Endothelial cell (in vitro differentiated cells): ENCODE measurements at places on chromosomes 6 and 20.

- no peak for DNase-seq
Measured at GRCh38 chr6:76481101-76481500, 408.6 kb upstream of the IMPG1 start.

- DNase-seq: no peak
Measured at GRCh38 chr20:34322267-34323105, 19.3 kb upstream of the AHCY start.

GRCh38 chr20:29689411-29690225 lies 1567.8 kb upstream of the DEFB115 start:
- DNase-seq: no peak

DNA sequence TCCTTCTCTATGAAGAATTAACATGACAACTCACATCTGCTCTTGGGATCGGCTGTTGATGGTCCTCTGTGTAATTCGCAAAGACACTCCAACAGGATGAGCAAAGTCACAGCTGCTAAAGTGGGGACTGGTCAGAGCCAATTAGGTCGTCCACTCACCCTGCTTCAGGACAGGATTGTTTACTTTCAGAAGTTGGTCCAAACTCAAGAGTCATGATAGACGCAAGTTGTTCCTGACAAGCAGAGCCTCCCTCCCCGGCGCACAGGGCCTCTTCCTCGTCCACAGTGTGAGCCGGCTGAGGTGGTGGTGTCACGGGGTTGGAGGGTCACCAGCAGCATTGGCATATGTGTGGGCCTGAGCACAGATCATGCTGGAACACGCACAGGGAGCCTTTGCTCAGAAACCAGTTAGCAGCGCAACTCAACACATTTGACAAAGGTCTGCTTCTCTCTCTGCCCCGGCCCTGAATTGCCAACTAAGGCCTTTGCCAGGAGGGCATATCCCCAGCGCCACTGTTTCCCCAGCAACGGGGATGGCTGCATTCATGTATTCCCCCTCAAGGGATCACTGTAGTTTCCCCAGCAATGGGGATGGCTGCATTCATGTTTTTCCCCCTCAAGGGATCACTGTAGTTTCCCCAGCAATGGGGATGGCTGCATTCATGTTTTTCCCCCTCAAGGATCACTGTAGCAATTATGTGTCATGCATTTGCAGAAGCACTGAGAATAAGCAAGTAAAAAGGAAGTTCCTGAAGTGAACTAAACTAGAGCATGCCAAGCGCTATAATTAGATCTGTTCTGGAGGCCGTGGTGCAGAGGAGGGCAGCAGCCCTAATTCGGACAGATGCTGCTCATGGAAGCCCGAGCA lies 111.7 kb downstream of the THBS2 start:
- DNase-seq: no peak

DNA sequence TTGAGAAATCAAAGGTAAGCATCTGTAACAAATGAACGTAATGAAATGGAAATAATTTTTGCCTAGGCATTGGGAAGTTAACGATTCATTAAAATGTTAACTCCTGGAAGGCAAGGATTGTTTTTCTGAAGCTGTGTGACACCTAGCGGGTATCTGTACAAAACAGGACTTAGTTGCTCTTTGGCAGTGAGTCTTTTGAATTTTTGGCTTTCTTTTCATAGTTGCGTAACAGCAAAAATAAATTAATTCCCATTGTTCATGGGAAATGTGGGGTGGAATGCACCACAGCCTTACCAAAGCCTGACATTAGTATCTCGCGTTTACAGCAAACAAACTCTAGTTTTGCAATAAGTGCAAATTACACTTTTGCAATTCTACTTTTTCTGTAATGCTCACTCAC lies 92.7 kb upstream of the DTNBP1 start:
- no peak for DNase-seq

- no peak for DNase-seq
Measured at GRCh38 chr6:8434727-8435092, 635 bp downstream of the SLC35B3 start.

DNA sequence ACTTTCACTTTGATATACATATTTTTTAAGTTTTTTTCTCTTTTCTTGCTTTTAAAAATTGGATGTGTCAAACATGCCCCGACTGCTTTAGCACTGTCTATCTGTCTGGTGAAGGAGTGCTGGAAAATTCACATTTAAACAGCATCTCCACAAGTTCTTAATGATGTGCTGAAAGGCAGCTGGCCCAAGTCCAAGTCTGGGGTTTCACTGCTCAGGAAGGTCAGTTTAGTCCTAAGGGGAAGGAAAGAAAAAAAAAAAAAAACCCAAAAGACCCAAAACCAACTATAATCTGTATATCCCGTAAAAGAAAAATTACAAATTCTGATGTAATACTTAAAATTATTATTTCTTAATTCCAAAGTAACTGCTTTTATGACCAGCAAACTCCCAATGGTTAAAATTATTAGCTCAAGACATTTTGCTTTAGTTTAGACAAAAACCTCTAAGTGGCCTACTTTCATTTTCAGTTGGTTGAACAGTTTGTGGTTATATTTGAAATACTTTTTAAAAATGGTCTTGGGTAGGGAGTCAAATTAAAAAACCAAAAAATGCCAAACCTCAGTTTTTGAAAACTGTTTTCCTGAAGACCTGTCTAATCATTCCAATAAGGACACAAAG lies 79.5 kb upstream of the PREP start:
- DNase-seq: no peak

GRCh38 chr6:160974304-160974771 lies 17.2 kb upstream of the MAP3K4 start:
- DNase-seq: no peak

GRCh38 chr20:30511322-30512030 lies 746.0 kb upstream of the DEFB115 start:
- DNase-seq: no peak

GRCh38 chr20:62730481-62730880 lies 21.8 kb downstream of the NTSR1 start:
- no peak for DNase-seq

- DNase-seq: no peak
Measured at GRCh38 chr20:45340236-45340847, 7.9 kb downstream of the SDC4 start.

DNA sequence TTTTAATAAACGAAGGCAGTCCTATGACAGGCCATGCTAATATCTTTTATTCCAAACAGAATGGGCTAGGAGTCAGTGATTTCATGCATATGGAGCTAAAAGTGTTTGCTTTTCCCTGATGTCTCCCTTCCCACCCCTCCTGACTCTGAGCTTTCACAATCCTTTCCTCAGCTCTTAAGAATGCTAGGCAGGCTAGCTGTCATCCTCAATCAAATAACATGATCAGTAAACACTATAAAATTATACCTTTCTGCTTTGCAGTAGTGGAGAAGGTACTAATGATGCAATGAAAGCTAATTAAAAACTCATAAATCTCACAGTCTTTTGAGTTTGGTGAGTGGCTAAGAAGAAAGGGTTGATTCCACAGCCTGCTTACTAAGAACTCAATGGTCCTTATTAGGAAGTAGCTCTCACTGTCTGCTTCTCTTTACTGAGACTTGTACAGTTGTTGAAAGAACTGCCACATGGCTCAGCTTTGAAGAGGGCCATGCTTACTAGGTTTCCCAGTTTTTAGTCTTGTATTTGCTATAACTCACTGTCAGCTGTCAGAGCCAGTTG lies 250.9 kb upstream of the JAG1 start:
- DNase-seq: no peak

DNA sequence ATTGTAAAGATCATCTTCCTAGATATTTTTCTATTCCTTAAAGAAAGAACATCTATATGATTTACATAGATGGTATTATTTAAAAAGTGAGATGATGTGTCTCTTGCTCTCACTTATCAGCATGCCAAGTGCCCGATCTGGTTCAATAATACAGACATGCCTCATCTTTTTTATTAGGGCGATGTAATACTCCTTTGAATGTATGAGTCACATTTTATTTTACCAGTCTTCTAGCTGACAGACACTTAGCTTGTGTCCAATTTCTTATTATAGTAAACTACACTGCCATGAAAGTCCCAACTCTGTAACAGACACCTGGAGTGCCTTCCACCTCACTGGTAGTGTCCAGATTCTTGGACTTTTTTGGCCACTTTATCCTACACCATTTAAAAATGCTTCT lies 586.6 kb upstream of the BTBD3 start:
- no peak for DNase-seq

GRCh38 chr6:45377043-45377553 lies 636 bp downstream of the SUPT3H start:
- DNase-seq: no peak

DNA sequence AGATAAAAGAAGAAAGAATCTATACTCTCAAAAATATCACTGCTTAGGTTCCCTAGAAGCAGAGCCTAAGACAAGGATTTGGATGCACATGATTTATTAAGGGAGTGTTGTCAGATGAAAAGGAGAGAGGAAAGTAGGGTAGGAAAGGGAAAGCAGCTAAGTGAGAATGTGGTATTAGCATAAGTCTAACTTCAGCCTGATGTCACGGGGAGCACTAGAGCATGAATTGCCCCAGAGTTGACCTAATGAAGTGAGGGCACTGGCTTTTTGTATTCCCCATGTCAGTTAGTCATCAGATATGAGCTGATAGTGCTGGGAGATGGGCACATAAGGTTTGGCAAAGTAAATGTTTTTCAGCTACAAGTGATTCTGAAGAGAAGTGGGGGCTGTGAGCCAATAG lies 129.0 kb upstream of the THEMIS start:
- DNase-seq: no peak

- DNase-seq: no peak
Measured at GRCh38 chr20:33927724-33928123, 66.0 kb upstream of the RALY start.

DNA sequence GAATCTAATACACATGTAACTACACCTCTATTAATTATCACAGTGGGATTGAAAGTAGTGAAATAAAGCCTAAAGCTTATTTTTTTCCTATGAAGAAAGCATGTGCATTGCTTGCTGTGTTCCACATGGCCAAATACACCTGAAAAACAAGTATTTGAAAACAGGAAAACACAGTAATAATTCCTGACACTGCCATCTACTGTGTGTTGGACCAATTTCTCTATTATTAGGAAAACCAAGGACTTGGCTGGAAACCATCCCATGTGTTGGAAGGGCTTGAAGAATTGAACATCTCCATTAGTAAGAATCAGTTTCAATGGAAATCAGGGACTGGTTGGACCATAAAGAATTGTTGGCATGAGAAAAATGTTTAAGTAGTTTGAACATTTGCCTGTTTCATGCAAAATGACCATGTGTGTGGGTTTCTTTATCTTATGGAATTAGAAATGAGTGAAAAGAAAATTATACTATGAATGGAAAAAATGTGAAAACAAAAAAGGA lies 124.1 kb downstream of the PHF3 start:
- no peak for DNase-seq

DNA sequence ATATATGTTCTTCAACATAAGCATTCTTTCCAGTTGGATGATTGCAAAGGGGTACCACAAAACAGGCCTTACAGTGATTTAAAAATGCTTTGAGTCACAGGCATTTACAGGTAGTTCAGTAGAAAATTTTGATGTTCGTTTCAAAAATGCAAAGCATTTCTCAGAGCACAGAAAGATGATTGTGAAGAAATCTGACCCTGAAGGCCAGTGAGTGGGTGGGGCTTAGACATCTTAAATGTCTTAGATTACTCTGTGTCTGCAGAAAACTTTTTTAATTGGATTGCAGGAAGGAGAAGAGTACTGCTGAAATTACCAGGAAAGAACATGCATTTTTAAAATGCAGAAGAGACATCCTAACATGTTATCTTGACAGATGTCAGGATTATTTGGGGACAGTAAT lies 268.3 kb downstream of the CDKAL1 start:
- DNase-seq: no peak

GRCh38 chr6:164151161-164152120 lies 736.9 kb downstream of the QKI start:
- DNase-seq: no peak

GRCh38 chr20:21181028-21181427 lies 55.1 kb downstream of the KIZ start:
- DNase-seq: no peak

DNA sequence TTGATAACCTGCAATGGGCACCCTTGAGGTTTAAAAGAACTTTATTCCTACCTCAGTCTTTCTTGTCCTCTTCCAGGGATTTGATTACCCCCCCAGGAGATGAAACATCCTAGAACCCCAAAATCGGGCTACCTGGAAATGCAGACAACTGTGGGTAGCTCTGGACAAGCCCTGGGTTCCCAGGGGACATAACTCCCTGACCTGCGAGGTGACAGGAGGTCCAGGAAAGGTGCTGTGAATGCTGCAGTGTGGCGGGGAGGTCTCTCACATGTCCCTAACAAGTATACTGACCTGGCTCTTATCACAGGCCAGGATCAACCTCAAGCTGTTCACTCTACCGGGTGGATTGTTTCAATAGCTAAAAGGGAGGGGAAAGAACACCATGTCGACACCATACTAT lies 11.6 kb downstream of the JAG1 start:
- DNase-seq: no peak

DNA sequence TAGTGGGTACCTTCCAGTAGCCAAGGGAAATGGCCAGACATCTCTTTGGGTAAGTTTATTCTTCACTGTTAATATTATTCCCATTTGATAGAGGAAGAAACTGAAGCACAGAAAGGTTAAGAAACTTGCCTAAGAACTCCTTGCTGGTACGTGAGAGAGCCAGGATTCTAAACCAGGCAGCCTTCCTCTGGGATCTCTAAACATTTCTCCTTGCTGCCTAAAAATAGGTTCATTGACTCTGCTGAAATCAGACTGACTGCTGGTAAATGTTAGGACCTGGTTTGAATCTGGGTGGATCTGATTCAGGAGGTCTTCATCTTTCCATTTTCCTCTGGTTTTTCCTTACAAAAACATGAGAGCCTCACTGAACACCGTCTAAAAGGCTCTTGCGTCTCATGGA lies 186.9 kb downstream of the AIG1 start:
- no peak for DNase-seq
